ENCODE measurements at places on chromosomes 12 and 14. TPM values are rescaled to one million over a fixed set of nuclear protein-coding genes. Genes with fewer than 3 reads are reported as not detected.
A peak's percentile ranks its signal among the peaks of the same experiment; 100 is the strongest.

GRCh38 chr14:75484711-75485429 is 37.4 kb upstream of the BATF start:
- DNase-seq = no peak

DNA sequence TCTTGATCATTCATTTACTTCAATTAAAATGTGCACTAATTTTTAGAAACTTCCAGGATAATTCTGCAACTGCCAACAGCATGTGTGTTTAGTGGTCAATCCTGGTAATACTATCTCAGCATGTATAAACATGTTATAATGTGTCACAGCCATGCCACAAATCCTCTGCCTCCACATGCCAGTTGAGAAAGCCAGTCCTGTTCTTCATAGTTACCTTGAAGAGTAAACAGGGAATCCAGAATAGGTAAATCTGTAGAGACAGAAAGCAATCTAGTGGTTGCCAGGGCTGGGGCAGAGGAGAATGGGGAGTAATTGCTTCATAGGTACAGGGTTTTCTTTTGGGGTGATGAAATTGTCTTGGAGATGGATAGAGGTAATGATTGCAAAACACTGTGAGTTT is 85.9 kb downstream of the ARMH4 start:
- no peak for DNase-seq

GRCh38 chr14:34222122-34222521 is 239.9 kb downstream of the SPTSSA start:
- DNase-seq = no peak

DNA sequence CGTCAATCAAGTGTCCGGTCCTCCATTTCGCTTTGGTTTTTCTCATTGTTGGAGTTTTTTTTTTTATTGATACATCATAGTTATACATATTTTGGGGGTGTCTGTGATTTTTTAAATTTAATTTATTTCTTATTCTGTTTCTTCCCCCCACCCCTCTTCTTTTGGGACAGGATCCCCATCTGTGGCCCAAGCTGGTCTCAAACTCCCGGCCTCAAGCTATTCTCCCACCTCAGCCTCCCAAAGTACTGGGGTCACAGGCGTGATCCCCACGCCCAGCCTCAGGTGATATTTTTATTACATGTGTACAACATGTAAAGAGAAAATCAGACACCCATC is 51.3 kb upstream of the ZFP36L1 start:
- no peak for DNase-seq

GRCh38 chr14:65549429-65549828 is 136.9 kb downstream of the FUT8 start:
- DNase-seq = no peak

- no peak for DNase-seq
These were observed 177.9 kb downstream of the ETV6 start for GRCh38 chr12:11827091-11828061.

DNA sequence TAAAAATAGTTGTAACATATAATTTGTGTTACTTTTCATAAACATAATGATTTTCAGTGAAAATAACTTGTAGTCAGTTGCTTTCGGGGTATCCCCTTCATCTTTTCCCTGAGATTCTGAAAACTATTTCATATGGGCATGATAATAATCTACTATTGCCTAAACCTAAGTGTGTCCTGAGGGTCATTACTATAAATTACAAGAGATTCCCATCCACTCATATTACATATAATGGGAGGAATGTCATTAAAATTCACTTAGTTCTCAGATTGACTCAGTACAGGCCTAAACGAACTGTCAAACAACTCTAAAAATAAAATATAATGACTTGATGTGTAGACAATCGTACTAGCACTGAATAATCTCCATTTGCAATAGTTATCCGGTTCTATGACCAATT is 72.7 kb downstream of the PTPRR start:
- DNase-seq = no peak

DNA sequence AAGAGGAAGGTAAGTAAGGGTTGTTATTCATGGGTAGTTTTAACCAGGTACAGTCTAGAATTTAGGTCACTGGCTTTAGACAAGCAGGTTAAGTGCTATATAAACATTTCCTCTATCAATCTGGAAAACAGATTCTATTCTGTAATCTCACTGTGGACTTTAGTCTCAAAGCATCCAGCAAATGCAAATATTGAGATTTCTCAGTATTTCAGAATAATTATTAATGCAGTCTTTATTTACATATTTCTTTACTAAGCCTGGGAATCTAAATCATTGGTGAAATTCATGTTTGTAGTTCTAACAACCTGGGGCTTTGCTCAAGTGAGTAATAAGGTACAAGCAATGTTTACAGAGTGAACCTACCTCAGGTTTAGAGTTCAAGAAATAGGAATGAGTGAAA is 61.9 kb downstream of the SLC41A2 start:
- DNase-seq = no peak

- DNase-seq = peak; percentile 29
These were observed 10.2 kb downstream of the KRT82 start for GRCh38 chr12:52395761-52396434.

DNA sequence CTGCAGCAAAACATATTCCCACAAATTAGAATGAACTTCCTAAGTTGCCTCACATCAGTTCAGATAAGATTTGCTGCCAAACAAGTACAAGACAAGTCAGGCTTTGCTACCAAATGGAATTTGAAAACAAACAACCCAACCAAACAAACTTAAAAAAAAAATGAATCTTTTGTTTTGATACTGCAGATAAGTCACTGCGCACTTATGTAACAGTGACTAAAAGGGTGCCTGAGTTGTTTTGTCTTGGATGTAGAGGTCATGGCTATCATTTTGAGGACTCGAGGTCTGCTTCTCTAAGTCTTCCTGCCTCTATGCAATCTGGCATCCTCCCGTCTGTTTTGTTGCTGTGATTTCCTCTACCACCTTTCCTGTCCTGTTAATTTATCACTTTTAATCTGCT is 11.1 kb upstream of the EPS8 start:
- no peak for DNase-seq

GRCh38 chr12:70444903-70445302 is 78.8 kb downstream of the KCNMB4 start:
- no peak for DNase-seq

- no peak for DNase-seq
These were observed 46.7 kb downstream of the MSRB3 start for GRCh38 chr12:65325183-65325582.

DNA sequence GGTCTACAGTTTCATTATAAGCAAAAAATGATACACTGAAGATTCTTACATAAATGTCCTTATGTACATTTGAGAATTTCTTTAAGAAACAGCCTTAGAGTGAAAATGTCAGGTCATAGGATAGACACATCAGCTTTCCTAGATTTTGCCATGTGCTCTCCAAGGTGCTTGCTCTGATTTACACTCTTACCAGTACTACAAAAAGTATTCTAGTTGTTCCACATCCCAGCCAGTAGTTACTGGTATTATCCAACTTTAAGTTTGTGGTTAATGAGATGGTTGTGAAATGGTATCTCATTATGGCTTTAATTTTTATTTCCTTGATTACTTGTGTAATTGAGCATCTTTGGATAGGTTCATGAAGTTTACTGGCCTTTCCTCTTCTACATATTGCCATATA is 5.0 kb upstream of the LRRK2 start:
- no peak for DNase-seq

GRCh38 chr12:116303066-116303465 is 25.6 kb upstream of the MED13L start:
- DNase-seq = peak; percentile 31

- no peak for DNase-seq
These were observed 25.8 kb upstream of the ACTN1 start for GRCh38 chr14:69004731-69005431.

DNA sequence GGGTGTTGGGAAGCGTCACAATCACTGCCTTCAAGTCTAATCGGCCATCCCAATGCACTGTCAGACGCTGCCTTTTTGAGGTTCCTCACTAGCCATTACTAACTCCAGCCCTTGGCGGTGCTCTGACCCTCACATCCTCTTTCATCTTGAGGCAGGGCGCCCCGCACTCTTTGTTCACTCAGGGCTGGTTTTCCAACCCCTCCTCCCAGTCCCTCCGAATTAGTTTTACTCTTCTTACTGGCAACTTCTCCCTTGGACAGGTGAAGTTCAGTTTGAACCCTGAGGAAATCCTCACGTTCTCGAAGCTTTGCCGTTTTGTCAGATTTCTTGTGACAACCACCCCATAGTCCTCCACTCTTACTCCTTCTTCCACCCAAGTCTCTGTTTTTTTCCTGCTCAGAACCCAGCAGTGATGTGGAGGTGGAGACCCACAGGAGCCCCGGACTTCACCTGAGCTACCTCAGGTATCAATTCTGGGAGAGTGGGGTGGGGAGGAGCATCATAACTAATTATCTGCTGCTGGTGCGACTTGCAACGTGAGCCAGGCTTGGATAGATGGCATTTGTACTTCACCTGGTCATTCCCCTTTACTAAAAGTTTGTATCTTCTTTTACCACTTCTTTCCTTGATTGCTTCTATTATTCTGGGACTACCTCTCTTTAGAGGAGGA is 757 bp downstream of the ZC3H10 start:
- no peak for DNase-seq

DNA sequence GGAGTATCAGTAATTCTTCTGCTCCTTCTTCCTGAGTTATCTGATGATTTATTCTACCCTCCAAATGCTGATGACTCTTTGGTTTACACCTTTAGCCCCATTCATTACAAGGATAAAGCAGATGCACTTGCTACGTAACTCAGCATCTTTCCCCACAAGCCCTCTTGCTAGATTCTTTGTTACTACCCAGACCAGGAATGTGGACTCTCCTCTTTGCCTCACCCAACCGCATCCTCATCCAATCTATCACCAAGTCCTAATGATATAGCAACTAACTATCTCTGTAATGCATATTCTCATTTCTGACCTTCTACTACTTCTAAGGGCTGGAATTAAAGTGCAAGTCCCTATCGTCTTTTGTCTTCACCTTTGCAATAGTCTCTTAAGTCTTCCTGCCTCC is 9.2 kb downstream of the KRT1 start:
- no peak for DNase-seq

DNA sequence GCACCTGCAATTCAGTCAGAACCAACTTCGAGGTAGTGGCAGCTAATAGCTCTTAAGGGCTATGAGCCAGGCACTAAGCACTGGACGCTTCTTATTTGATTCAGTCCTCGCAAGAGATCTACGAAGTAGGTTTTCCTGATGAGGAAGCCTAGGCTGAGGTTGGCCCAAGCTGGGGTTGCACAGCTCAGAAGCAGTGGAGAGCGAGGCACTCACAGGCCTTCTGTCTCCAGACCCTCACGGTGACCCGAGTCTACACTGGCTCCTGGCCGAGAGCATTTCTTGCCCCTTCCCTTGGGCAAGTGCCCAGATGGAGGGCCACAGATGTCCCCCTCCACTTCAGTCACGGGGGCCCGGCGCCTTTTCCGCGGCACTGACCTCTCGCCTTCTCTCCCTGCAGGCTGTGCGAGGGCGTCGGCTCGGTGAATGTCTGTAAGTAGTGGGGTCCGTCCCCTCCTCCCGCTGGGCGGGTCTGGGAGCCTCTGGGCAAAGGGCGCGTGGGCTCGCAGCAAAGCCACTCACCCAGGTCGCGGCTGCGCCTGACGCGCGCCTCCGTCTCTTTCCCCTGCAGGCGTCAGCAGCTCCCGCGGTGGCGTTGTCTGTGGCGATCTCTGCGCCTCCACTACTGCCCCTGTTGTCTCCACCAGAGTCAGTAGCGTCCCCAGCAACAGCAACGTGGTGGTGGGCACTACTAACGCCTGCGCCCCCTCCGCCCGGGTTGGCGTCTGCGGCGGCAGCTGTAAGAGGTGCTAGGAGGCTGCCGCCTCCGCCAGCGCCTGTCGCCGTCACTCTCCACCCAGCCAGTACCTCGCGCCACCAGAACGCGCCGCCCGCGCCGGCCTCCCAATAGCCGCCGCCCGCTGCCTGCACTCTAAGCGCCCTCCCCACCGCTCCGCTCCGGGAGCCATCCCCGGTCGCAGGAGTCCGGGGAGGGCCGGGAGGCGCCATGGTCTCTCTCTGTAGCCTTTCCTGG is 13.1 kb downstream of the KRT83 start:
- DNase-seq = no peak

- no peak for DNase-seq
These were observed 4.3 kb downstream of the C14orf93 start for GRCh38 chr14:23005451-23006187.

DNA sequence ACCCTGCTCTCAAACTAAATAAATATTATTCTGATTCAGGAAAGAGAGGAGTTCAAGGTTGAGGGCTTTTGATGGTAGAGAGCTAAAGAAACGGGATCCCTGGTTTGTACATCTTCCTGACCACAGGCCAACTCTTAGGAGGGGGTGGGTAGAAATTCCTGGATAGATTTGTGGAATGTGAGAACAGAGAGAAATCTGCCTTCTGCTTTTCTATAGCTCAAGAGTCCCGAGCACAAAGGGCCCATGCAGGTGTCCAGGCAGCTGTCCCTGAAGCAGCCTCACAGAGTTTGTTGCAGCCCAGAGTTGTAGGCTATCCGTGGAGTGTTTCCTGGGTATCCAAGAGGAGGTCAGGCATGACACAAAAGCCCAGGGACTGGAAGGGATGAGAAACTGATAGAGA is 198.6 kb downstream of the BCAT1 start:
- DNase-seq = no peak

GRCh38 chr12:128823216-128823915 is 392 bp downstream of the SLC15A4 start:
- DNase-seq = no peak

Gene AICDA
- 1.1 TPM for total RNA-seq

Gene CACNA2D4
- total RNA-seq = not detected

Gene VRK1
- total RNA-seq = 45.6 TPM

Gene RFX4
- not detected for total RNA-seq

Gene GYS2
- not detected for total RNA-seq

Gene IL26
- not detected for total RNA-seq

Gene ASPG
- 1.3 TPM for total RNA-seq

Gene RERGL
- not detected for total RNA-seq

Gene CCDC197
- not detected for total RNA-seq

Gene MED13L
- 58.4 TPM for total RNA-seq

Gene P2RX7
- total RNA-seq = 46.7 TPM

Gene DDN
- total RNA-seq = 0.03 TPM

Measured in SK-MEL-5 (cell line).